Head of caudate nucleus (tissue), 42 donors: ENCODE measurements at places on chromosomes 4 and X.

- DNase-seq: no peak
Observed at GRCh38 chr4:108171339-108172230, 2.9 kb upstream of the LEF1 start.

GRCh38 chr4:62822306-62822705, 1586.9 kb downstream of the TECRL start:
- no peak for DNase-seq

GRCh38 chrX:73758250-73758649, 195.3 kb downstream of the CHIC1 start:
- DNase-seq: no peak

DNA sequence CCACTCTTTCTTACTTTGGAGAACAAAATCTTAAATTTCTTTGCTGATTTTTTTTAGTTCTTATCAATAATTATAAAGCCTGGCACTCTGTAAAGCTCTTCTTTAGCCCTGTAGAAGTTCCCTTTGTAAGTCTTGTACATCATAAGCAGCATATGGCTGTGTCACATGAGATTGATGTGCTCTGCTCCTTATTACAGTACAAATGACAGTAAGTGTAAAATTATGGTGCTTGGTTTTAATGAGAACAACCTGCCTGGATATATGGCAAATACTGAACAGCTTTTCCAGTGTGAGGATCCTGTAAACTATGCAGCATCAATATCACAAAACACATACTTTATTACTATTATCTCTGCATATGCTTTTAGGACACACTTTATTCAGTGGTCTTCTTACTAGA, 145.9 kb upstream of the GNPDA2 start:
- no peak for DNase-seq

DNA sequence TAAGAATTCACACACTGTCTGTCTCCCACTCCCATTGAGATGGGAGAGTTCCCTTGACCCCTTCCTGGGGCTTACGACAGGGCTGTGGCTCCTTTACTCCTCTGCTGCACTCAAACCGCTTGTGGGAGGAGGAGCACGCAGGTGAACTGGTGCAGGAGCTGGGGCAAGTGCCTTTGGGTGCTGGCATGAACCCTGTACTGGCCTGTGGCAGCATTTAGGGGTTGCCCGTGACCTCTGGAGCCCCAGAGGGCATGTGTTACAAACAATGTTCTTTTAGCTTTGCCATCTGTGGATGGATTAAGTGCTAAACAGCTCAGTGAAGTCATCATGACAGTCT, 21.8 kb upstream of the FTHL17 start:
- no peak for DNase-seq

GRCh38 chr4:75844151-75844662, 58.0 kb downstream of the PPEF2 start:
- no peak for DNase-seq

DNA sequence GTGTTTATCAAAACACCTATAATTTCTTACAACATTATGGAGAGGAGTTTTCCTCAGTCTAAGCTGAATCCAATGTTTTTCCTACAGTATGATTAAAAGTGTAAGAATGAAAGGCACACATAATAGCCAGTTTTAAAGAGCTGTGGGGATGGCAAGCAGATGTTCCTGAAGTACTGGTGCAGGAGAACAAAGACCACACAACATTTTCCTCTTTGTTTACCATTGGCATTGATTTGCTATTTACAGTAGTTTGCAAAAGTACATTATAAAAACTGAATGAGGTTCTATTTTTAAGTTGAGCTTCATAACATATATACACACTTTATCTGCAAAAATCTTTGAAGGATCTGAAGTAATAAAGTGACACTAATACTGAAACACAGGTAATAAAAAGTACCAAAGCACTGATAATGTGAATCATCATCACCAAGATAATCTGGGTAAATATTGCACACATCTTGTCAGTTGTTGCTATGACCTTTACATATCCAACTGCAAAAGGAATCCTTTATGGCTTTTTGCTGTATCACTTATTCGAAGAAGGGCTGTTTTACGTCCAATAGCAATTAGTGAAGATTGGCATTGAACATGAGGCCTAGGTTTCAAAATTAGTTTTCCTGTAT, 22.5 kb downstream of the TCEAL1 start:
- DNase-seq: no peak

- no peak for DNase-seq
Observed at GRCh38 chrX:39613482-39613995, 484.2 kb downstream of the BCOR start.

- DNase-seq: no peak
Observed at GRCh38 chrX:39137363-39137954, 336.2 kb downstream of the MID1IP1 start.

- DNase-seq: no peak
Observed at GRCh38 chr4:80999943-81000342, 30.6 kb upstream of the BMP3 start.

- DNase-seq: no peak
Observed at GRCh38 chrX:132594129-132594528, 105.3 kb upstream of the MBNL3 start.

DNA sequence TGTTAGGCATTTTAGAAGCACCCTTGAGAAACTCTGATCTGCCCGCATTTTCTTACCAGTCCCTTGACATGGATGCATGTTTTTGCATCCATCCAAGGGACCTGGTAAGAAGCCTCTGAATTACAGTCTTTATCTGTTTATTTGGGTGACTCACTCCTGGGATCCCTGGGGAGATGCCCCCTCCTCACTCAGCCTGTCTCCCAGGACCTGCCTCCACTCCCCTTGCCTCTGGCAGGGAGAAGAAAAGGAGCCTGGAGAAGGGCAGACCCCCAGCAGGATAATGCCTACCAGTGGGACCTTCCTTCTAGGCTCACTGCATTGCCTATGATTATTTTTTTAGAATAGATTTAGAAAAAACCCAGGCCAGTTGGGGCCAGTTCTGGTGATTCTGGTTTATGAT, 329.4 kb downstream of the PTTG2 start:
- no peak for DNase-seq

DNA sequence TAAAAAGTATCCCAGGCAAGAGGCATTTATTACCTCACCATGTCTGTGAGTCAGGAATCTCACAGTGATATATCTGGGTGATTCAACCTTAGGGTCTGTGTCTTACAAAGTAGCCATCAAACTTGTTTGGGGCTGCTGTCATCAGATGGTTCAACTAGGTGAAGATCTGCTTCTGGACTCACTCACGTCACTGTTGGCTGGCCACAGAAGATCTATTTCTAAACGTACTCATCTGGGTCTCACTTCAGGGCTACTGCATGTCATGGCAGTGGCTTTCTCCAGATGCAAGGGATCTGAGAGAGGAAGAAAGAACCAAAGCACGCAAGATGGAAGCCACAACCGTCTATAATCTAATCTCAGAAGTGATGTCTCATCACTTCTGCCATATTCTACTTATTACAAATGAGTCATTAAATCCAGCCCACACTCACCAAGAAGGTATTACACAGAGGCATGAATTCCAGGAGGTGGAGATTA, 267.8 kb upstream of the ANKRD50 start:
- DNase-seq: no peak

DNA sequence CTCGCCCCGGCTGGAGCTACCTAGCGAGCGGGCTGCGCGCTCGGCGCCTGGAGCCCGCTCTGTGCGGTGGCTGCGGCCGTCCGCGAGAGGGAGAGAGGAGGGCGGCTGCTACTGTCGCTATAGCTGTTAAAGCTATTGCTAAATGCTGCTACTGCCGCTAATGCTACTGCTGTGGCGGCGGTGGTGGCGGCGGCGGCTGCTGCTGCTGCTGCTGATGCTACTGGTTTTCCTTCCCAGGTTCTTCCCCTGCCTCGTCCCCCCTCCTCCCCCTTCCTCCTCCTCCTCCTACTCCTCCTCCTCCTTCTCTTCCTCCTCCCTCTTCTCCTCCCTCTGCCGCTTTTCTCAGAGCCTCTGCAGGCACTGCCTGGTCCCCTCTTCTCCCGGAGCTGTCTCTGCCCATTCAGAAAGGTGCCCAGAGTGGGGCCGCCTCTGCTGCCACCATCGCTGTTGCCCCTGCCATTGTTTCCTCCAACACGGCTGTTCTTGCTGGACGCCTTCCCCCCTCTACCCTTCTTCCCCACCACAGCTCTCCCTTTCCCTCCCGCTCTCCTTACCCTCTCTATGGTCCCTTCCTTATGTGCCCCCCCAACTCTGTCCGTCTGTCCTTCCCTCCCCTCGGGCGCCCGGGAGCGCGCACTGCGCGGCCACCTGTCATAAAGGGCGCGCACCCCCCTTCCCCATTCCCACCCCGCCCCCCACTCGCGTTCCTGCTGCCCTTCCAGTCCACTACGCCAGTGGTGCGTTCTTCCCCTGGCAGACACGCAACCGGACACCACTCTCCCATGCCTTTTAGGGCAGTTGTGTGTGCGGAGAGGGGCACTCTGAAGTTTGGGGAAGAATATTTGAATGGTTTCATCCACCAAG, at the start of gene NEXMIF:
TSS of gene NEXMIF (minus strand) at position 228 of the 864 bp plus-strand sequence.
- peak; percentile 52 for DNase-seq

GRCh38 chr4:8920289-8920965, 48.8 kb upstream of the HMX1 start:
- no peak for DNase-seq

- no peak for DNase-seq
Observed at GRCh38 chr4:8105306-8106100, 53.1 kb downstream of the ABLIM2 start.

GRCh38 chrX:45505214-45505613, 304.5 kb upstream of the DIPK2B start:
- DNase-seq: no peak

DNA sequence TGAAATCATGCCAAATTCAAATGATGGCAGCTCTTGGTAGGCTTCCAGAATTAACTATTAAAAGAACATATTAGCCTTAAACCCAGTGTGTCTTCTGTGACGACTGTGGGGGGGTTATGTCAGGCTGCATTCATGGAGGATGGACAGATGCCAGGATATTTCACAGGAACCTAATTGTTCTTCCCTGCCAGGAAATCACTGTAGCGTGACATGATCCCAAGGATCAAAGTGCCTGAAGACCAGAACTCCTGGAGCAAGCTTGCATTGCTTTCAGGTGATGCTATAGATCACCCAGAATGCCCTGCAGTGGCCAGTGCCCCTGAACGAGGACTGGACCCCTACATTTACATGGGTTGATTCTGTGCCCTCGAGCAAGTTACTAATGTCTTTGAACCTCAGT, 1093.0 kb upstream of the TENM3 start:
- no peak for DNase-seq
